ENCODE measurements at places on chromosomes 4 and X. TPM values are rescaled to one million over a fixed set of nuclear protein-coding genes. Genes with fewer than 3 reads are reported as not detected.

The ANXA10 gene
- 6.5 TPM for total RNA-seq

The MGAT4D gene
- total RNA-seq: not detected

The RBM46 gene
- total RNA-seq: under 0.01 TPM

The ZNF732 gene
- total RNA-seq: 0.31 TPM

The DCK gene
- 15.2 TPM for total RNA-seq
